RPMI7951 (cell line): ENCODE measurements at places on chromosomes 13 and 19. TPM values are rescaled to one million over a fixed set of nuclear protein-coding genes. Genes with fewer than 3 reads are reported as not detected.

SYNGR4 gene
- total RNA-seq: not detected in 2 replicates

CYP2A7 gene
- total RNA-seq: not detected in 2 replicates

EEF1AKMT1 gene
- total RNA-seq: 8.4 and 9.9 TPM in 2 replicates

ZNF576 gene
- total RNA-seq: 13.1 and 18.9 TPM in 2 replicates

MRPS12 gene
- 56.4 and 61.2 TPM in 2 replicates for total RNA-seq

PRR19 gene
- 1.8 and 2.9 TPM in 2 replicates for total RNA-seq

EDDM13 gene
- total RNA-seq: not detected in 2 replicates

CYP4F11 gene
- not detected in 2 replicates for total RNA-seq

PSG11 gene
- 0.29 TPM in 1 of 2 replicates, not detected in the other for total RNA-seq

IGFL4 gene
- total RNA-seq: not detected in 2 replicates
